ENCODE measurements at places on chromosomes 1 and 21.
A peak's percentile ranks its signal among the peaks of the same experiment; 100 is the strongest.

DNA sequence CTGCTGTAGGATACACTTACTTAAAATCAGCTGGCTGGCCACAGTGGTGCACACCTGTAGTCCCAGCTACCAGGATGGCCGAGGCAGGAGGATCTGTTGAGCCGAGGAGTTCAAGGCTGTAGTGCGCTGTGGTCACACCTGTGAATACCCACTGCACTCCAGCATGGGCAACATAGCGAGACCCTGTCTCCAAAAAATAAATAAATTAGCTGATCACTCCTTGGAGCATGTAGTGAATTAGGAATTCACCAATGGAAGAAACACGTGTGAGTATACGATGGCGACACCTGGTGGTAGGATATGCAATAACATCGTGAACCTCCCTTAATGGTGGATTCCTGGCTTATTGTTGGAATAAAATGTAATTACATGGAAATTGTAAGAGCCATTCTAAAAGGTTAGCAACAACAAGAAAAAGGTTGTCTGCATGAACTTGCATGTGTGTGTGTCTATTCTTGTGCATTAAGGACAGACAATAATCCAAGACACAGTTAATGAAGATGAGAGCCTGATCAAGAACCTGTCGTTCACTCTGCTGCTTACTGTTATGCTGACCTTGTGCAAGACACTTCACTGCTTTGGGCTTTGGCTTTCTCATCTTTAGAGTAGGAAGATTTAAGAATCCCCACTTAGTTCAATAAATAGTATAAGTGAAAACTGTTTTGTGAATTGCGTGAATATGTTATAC, 38.6 kb upstream of the COX20 start:
- peak; percentile 29 for DNase-seq

DNA sequence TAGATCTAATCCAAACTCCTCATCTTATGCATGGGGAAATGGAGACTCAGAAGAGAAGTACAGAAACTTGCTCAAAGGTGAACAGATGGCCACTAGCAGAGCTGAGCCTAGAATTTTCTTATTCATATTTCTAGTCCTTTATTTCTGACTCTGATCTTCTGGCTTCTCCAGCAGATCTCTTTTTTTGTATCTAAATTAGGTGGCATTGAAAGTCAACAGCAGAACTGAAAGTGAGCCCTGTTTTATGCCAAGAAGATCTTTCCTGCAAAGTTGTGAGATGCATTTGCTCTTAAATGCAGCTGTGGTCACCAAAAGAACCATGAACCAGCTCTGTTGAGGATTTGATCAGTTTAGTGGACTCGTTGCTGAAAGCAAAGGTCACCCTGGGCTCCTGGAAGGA, 75.5 kb downstream of the KAZN start:
- no peak for DNase-seq

DNA sequence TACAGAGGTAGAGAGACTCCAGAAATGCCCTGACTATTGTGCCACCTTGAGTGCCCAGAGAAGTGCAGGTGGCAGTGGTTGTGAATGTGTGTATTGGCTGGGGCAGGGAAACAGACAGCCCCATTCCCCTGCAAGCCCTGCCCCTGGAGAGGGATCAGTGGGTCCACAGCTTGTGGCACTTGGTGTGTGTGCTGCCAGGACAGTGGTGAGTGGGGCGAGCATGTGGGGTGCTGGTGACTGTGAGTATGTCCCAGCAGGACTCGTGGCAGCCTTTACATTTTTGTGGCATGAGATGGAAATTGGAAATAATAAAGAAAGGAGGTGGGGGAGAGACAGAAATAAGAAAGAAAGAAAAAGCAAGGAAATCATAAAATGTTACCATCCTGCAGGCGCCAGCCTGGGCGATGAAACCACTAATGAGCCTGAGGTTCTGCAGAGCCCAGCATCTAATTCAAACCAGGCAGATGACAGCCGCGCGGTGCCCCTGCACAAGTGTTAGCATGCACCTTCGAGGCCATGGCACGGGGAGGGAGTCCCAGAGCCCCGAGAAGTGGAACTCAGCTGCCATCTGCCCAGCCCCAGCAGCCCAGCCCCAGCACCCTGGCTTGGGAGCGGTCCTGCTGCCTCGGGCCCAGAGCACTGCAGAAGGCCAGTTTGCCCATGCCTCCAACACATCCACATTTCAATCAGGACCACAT, 49.1 kb upstream of the ZBTB40 start:
- no peak for DNase-seq

GRCh38 chr1:27864264-27864895, 8.0 kb upstream of the THEMIS2 start:
- DNase-seq: no peak

DNA sequence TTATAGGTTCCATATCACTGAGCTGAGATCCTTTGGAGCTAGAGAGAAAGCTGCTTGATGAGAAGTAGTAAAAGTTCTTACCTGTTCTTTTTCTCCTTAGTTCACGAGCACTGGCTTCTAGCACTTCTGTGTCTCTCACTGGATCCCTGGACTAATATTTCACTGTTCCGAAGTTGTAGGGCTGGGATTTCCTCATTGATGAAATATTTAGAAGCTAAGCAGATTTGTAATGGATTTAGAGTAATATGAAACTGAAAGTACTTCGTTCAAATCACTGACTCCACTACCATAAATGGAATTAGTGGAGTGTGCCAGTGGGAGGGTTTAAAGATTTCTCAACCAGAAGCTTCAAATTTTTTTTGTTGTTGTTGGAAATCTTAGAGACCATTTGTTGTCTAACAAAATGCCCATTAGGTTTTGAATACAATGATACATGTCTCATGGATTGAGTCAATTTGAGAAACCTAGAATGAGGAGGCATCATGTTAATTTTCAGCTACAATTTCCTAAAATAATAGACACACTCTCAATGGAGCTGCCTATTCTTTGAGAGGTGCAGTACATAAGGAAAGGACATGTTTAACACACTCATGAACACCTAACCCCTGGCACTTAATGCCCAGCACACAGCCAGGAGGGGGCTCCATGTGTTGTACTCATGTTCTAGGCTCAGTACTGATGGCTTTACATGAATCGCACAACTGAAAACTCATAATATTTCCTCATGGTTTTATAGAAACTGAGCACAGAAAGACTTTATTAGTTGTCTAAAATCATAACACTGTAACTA, at the start of gene GBP1:
TSS of gene GBP1 (minus strand) at position 130 of the 790 bp plus-strand sequence. CDS start 1,974 bp downstream, outside the sequence.
- no peak for DNase-seq

DNA sequence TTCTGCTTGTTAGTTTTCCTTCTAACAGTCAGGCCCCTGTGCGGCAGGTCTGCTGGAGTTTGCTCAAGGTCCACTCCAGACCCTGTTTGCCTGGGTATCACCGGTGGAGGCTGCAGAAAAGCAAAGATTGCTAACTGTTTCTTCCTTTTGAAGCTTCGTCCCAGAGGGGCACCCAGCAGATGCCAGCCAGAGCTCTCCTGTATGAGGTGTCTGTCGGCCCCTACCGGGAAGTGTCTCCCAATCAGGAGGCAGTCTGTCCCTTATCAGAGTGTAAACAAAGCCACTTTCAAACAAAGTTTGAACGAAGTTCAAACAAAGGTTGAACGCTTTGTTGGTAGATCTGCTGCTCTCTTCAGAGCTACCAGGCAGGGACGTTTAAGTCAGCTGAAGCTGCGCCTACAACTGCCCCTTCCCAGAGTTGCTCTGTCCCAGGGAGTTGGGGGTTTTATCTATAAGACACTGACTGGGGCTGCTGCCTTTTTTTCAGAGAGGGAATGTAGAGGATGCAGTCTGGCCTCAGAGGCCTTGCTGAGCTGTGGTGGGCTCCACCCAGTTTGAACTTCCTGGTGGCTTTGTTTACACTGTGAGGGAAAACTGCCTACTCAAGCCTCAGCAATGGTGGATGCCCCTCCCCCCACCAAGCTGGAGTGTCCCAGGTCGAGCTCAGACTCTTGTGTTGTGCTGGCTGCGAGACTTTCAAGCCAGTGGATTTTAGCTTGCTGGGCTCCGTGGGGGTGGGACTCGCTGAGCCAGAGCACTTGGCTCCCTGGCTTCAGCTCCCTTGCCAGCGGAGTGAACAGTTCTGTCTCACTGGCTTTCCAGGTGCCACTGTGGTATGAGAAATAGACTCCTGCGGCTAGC, 401.8 kb downstream of the SRGAP2C start:
- peak; percentile 20 for DNase-seq

- DNase-seq: no peak
Measured at GRCh38 chr1:33402206-33402605, 28.7 kb downstream of the PHC2 start.

DNA sequence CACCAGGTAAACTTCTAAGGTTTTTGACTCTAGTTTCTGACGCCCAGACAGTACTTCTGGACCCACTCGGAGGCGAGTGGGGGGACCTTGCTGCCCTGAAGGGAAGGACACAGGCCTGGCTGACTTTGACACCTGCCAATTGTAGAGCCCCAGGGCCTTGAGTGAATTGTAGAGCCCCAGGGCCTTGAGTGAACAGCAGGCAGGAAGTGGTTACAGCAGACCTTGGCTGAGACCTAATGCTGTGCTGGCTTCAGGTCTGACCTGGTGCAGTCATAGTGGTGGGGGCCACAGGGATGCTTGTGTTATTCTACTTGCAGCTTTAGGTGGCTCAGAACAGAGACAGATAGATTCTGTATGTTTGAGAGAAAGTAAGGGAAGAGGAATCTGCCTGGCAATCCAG, 344.3 kb downstream of the DUSP10 start:
- no peak for DNase-seq

DNA sequence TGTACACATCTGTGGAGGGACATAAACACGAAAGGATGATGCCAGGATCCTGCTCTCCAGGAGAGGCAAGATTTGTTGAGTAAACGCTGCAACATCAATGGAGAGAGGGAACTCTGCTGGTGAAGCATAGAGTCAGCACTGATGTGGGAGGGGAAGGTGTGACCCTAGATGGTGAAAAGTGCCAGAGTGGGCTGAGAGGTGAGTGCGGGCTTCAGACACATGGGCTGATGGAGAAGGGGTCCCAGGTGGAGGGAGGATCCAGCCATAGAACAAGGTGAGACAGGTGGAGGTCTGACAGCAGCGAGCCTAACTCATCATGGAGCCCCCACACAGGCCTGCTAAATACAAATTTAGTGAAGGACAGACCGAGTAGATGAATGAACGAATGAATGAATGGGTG, 9.7 kb downstream of the RD3 start:
- no peak for DNase-seq

- DNase-seq: no peak
Measured at GRCh38 chr1:182227864-182228547, 163.6 kb downstream of the GLUL start.

DNA sequence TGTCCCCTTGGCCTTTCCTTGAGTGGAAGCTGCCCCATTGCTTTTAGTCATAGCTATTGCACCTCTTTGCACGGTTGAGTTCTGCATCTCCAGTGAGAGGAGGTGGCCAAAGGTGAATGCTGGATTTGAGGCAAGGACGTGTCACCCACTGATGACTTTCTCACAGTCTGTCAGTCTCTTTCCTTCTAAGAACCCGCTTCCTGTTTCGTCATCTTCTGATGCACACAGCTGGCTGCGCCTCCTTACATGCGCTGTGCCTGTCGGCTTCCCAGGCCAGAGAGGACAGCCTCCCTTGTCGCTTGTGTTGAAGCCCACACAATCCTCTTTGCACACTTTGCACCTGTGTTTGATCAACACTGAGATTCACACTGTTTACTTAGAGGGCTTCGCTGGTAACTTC, 41.8 kb upstream of the PWP2 start:
- peak; percentile 64 for DNase-seq

DNA sequence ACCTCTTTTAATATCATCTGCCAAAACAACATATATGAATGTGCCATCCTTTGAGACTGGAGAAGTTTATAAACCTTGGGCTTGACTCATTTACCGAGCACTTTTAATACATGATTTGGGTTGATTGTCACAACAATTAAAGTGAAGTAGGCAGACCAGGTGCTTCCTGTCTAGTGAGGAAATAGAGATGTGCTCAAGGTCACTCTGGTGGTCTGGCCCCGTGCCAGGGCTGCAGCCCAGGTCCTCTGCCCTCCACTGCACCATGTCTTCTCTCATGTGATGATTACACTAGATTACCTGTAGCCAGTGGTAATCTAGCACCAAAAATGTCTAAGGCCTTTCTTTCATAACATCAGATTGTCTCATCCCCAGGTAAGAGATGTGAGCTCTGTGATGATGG, 61.8 kb upstream of the LAMC2 start:
- DNase-seq: no peak

DNA sequence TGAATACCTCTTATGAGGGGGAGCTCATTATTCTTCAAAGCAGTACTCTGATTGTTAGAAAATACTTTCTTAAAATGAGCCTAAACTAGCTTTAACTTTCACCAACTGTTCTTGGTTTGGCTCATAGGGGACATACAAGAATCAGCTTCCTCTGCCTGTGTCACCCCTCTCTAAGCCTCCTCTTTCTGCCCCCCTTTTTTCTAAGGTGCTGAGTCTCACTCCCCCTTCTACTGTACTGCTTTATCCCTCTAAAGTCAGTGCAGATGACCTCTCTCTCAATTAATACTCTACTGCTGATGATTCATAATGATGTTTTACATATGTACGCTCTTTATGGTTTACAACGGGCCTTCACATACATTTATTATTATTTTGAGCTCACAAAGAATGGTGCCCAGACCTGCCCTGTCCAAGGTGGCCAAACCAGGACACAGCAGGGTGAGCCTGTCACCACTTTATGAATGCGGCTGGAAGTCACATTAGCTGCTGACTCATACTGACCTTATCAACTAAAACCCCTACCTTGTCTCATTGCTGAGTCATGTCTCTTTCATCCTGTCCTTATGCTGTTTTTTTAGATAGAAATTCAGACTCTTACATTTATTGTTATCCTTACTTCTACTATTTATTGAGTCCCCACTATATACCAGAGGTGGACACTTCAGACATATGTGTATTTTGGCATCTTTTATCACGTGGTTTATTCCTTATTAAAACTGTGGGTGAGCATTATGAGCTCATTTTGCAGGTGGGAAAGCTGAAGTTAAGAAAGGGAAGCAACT, 126.9 kb downstream of the RNF220 start:
- DNase-seq: no peak

DNA sequence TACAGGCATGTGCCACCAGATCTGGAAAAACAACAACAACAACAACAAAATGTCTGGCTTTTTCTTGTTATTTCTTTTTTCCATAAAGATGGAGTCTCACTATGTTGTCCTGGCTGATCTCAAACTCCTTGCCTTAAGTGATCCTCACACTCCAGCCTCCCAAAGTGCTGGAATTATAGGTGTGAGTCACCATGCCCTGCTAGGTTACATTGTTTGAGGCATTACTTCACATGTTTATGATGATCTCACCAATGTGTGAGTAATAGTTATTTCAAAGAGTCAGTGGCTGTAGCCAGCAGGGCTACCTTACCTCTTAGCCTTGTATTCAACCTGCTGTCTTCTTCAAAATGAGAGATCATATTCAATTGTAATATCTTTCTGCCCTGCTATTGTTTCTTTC, 445.7 kb downstream of the AMY1C start:
- DNase-seq: no peak

- no peak for DNase-seq
Measured at GRCh38 chr1:162145280-162145965, 75.9 kb downstream of the NOS1AP start.

GRCh38 chr1:209835782-209836298, 8.1 kb downstream of the UTP25 start:
- DNase-seq: no peak

- DNase-seq: no peak
Measured at GRCh38 chr1:235272851-235273250, 55.1 kb downstream of the ARID4B start.

Data from stimulated activated naive CD4-positive, alpha-beta T cell (primary cell).